Aorta (tissue), 5 donors: ENCODE measurements at places on chromosomes 3 and 15.
A peak's percentile ranks its signal among the peaks of the same experiment; 100 is the strongest.

DNA sequence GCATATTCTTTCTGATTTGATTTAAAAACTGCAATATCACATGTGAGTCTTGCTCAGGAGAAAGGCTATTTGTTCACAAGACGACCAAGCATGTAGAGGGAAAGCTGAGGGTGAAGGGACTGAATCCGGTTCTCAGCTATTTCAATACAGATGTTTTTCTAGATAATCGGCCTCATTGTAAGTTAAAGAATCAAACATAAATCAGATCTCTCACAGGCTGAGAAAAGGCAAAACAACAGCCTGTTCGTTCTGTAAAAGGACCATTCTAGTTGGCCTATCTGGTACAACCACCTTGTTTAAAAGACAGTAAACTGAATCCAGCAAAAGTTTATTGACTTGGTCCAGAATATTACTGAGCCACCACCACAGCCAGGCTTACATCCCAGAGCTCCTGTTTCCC is 1045.7 kb upstream of the CFAP20DC start:
- DNase-seq = no peak

DNA sequence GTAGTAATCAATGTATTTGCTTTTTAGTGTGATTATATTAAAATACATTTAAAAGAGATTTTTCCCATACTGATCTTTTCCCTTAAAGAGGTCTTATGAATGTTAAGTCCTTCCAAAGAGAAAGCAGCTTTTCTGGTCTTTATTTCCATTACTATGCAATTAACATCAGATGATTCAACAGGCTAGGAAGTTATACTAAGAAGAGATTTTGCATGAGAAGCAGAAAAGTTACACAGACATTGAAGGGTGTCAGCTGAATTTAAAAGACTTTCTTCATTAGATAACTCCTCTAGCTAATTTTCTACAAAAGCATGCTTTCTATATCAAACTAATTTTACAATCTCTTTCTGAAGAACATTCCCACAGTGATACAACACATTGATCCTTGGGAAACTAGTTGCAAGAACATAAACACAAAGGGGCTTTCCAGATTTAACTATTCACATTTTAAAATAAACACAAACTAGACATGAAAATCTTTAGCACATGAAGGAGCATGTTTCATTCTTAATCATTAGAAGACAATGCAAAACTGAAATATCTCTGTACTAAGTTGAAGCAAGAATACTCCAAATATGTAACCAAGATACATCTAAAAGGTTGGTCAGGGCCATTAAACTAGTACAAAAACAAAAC is 965.8 kb downstream of the ROBO1 start:
- no peak for DNase-seq

- no peak for DNase-seq
Observed at GRCh38 chr15:70835841-70836240, 18.1 kb downstream of the LARP6 start.

GRCh38 chr3:175240921-175241320 is 381.8 kb downstream of the NAALADL2 start:
- DNase-seq = no peak

DNA sequence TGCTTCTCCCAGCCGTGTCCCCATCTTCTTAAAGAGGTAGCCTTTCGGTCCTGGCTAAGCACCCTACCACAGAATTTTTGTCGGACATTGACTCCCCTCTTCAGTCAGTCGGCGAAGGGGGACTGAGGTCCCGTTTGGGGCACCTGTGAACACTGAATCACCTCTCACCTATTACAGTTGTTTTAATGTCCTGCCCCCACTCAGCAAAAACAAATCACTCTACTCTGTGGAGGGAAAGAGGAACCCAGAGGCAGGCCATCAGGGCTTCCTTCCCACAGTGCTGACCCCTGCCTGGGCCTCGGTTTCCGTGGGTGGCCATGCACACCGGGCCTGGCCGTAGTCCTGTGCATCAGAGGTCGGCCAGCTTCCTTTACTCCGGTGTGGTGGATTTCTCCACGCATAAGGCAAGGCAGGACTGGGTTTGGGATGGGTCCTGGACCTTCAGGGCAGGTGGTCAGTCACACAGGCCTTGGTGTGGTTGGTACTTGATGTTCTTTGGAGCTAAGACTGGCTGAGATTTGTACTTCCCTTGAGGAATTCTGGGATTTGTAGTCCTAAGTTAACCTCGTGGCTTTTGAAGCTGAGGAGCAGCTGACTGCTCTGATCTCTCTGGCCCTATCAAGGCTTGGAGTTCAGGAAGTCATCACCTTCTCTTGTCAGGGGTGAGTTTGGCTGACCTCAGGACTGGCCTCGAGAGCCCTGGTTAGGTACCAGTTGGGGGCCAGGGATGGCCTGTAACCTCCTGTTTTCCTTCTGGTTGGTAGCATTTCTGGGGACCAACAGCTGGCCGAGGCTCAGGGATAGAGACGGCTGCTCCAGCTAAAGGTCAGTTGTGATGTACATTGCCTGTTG is 627 bp upstream of the FAM131A start:
- DNase-seq = no peak

DNA sequence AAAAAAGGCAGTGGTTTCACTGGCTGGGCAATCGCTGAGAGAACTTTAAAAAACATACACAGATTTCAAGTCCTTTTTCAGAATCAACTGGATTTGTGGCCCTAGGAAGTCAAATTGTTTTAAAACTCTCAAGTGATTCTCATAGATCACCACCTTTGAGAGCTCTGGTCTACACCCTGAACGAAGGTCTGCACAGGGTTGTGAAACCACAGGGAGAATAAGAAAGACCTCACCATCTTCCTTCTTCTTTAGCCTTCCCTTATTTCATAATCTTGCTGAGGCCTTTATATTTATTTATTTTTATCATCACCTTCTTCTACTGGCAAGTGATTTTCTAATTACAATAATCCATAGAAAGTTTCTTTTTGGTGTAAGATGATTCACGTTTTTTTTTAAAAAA is 58.1 kb downstream of the FOXP1 start:
- no peak for DNase-seq

GRCh38 chr3:40079203-40079846 is 230.2 kb upstream of the EIF1B start:
- DNase-seq = no peak

GRCh38 chr3:12194209-12194608 is 35.5 kb upstream of the TIMP4 start:
- no peak for DNase-seq

DNA sequence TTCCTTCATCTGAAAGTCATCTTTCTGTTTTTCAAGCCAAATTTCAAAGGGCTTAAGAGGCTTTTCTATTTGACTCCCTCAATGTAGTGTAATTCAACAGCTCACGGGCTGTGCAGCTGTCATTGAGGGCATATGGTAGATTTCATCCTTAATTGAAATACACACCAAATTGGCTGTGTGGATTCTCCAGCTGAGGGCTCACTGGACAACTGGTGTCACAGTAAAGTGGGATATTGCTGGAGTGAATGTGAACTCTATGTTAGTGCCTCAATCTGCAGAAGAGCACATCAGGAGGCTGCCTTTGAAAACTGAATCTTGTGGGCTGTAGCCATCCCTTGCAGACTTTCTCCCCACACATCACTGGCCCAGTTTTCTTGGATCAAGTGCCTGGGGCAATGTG is 120.1 kb downstream of the GALK2 start:
- no peak for DNase-seq

DNA sequence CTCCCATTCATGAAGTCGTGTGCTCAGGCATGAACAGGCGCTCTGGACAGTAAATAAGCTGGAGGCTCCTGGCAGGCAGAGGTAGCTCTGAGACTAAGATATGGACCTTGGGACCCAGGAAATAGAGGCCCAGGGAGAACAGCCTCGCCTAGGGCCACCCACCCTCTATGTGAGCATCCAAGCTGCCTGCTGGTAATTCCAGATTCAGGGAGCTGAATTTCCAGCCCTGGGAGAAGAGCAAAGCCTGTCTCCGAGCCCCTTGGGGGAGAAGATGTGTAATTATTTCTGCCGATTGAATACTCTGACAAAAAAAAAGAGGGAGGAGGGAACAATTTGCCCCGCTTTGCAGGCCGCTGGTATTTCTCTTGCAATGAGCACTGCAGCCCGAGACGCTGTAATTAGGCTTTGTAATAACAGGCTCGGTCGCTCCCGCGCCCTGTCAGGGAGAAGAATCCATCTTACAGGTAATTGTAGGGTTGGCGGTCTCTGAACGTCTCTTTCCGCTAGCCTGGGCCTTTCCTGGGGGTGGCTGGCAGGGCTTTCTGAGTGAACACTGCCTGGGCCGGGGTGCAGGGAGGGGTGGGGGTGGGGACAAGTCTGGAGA is 131.5 kb downstream of the WNT7A start:
- DNase-seq = no peak

DNA sequence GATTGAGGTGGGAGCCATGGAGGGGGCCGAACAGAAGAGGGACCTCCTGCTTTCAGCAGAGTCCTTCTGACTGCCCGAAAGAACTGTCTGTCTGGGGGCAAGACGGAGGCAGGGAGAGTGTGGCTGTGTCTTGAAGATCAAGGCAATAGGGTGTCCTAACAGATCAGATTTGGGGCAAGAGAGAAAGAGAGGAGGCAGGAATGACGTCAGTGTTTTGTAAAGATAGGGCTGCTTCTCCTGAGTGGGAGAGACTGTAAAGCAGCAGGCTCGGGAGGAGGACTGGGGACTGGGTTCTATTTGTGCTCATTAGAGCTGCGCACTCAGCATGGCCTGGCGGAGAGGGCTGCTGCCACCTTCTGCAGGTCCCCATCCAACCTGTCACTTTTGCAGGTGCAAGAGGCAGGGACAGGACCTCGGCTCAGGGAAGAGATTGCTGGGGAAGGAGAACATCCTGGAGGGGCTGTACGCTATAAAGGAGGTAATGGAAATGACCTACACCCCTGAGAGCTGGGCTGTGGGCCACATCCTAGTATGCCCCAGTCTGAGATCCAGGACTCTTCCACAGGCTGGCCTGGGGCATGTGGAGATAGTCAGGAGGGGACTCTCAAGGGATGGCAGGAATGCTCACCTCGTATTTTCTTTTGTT is 29.0 kb upstream of the FGD5 start:
- DNase-seq = peak; percentile 9

DNA sequence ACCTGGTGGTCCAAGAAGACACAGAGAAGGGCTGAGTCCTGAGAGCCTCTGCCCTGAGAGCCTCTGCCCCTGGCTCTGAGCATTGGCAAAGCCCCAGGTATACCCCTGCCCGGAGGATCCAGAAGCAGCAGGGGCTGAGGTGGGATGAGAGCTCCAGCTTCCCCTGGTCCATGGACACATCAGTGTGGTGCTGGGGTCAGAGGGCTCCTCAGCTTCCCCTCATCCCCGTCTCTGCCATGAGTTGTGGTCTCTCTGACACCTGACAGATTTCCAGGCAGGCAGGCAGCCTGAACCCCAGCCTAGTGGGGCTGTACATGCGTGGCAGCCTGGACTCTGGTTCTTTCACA is 3.5 kb upstream of the KLF15 start:
- DNase-seq = peak; percentile 58

GRCh38 chr3:27423463-27423862 is 54.3 kb upstream of the NEK10 start:
- DNase-seq = no peak

DNA sequence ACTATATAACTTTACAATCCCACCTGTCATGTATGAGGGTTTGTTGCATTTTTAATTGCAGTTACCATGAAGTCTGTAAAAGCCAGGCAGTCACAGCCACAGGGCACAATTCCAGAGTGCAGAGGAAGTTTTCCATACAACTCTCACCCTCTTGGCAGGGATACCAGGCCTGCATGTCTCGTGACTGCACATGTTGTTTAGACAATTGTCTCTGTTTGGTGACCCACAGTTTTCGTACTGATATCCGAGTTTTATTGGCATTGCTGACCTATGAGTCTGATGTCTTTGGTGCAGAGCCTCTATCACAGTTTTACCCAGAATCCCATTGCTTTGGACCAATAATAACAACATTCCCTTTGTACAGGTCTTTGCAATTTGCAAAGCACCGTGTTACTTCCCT is 24.9 kb upstream of the MYZAP start:
- DNase-seq = no peak

DNA sequence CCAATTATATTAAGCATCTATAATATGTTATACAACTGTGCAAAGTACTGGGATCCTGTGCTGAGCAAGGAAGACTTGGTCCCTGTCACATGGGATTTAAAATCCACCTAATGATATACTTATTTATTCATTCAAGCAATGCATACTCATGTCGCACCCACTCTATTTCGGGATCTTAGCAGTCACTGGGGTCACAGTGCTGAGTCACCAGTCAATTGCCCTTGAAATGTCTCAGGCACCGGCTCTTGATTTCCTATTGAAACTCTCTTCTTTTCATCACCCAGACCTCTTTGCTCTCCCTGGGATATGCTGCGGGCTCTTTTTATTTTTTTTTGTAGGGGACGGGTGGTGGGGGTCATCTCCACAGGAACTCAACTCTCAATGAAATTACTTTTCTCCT is 194.5 kb upstream of the GAP43 start:
- no peak for DNase-seq

DNA sequence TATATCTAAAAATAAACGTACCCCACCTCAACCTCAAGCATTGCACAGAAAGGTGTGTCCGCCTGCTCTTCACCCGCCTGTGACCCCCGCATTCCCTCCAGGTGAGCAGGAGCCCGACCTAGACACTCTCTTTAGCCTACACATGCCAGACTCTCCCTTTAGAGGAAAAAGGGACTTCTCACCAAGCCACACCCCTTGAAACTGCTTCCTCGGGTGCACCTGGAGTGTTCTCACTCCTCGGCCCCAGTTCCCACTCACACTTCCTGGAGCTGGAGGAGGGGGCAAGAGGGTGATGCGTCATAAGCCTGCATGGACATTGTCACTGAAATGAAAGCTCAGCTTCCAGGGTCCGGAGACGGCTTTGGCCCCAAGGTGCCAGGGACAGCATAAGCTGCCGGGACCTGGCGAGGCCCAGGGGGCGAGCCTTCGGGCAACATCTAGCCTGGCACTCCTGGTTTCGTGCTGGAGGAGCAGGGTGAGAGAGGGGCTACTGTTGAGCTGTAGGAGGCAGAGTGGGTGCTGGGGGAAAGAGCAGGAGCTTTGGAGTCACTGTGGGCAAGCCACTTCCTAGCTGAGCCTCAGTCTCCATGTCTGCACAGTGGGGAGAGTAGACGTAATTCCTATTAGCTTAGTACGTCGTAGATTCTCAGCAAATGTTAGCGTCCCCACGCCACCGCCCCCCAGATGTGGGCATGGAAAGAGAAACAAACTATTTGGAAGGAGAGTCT is 9.8 kb upstream of the MUC4 start:
- DNase-seq = no peak

DNA sequence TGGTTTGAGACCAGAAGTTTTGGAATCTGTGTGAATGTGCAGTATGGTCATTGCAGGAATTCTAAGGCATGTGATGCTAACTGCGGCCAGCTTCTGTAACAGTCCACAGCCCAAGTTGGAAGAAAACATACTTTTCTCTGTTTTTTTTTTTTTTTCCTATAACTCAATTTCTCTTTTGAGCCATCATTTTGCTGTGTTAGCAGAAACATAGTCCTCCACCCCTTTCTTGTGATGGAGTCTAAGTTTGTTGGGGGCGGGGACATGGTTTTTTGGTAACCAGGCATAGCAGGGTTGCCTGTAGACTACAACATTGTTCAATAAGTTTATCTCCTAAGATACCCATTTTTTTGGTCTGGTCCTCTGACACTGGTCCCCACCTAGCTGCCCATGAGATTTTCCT is 223.2 kb upstream of the ONECUT1 start:
- DNase-seq = no peak
